AG09309 (cell line): ENCODE measurements at places on chromosomes 13 and 19.

- no peak for DNase-seq
Measured at GRCh38 chr19:55486043-55486970, 1.3 kb downstream of the NAT14 start.

DNA sequence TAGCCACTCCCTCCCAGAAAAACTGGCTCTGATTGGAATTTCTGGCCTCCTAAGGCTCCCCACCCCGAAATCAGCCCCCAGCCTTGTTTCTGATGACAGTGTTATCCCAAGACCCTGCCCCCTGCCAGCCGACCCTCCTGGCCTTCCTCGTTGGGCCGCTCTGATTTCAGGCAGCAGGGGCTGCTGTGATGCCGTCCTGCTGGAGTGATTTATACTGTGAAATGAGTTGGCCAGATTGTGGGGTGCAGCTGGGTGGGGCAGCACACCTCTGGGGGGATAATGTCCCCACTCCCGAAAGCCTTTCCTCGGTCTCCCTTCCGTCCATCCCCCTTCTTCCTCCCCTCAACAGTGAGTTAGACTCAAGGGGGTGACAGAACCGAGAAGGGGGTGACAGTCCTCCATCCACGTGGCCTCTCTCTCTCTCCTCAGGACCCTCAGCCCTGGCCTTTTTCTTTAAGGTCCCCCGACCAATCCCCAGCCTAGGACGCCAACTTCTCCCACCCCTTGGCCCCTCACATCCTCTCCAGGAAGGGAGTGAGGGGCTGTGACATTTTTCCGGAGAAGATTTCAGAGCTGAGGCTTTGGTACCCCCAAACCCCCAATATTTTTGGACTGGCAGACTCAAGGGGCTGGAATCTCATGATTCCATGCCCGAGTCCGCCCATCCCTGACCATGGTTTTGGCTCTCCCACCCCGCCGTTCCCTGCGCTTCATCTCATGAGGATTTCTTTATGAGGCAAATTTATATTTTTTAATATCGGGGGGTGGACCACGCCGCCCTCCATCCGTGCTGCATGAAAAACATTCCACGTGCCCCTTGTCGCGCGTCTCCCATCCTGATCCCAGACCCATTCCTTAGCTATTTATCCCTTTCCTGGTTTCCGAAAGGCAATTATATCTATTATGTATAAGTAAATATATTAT is 6.1 kb downstream of the FOSB start:
- no peak for DNase-seq

- DNase-seq = no peak
Measured at GRCh38 chr13:56558698-56559320, 581.9 kb upstream of the PRR20A start.

DNA sequence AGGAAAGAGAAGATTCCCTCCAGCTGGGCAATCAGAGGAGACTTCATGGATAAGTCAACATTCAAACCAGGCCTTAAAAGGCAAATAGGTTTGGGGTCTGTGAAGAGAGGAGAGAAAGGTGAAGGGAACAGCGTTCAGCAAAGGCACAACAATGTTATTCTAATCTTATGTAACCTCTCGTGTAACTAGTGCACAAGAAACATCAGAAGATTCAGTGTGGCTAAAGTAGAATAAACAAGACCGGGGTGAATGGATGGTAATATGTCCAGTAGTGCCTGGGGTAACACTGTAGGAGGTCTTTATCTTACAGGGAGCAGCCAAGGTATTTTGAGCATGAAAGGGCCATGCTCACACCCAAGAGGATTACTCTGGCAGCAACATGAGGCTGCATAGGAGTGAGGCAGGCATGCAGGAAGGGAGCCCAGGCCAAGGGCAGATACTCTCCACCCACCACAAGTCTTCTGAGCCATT is 24.1 kb downstream of the LHFPL6 start:
- no peak for DNase-seq

- no peak for DNase-seq
Measured at GRCh38 chr13:113403255-113404104, 39.5 kb upstream of the GRTP1 start.

DNA sequence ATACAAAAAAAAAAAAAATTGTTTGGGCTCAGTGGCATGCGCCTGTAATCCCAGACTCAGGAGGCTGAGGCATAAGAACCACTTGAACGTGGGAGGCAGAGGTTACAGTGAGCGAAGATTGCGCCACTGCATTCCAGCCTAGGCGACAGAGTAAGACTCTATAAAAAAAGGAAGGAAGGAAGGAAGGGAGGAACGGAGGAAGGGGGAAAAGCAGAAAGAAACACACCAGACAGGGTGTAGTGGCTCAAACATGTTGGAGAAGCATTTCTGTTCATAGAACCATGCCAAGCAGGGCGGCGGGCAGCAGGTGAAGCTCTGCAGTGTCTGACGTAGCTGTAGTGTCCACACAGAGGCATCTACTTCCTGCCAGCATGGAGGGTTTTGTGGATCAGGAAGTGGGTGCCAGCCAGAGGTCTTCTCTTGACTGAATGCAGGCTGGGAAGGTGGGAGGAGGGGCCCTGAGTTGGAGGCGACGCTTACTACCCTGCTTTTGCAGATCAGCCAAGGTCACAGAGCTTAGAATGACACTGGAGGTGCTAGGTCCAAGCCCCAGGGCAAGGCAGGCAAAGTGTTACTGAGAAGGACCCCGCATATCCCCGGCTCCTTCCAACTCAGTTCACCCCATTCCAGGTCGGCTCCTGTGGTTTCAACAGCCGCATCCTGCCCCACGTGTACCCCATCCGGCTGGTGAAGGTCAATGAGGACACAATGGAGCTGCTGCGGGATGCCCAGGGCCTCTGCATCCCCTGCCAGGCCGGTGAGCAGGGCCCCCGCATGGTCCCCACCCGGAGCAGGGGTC is 11.6 kb upstream of the PGLS start:
- DNase-seq = no peak

DNA sequence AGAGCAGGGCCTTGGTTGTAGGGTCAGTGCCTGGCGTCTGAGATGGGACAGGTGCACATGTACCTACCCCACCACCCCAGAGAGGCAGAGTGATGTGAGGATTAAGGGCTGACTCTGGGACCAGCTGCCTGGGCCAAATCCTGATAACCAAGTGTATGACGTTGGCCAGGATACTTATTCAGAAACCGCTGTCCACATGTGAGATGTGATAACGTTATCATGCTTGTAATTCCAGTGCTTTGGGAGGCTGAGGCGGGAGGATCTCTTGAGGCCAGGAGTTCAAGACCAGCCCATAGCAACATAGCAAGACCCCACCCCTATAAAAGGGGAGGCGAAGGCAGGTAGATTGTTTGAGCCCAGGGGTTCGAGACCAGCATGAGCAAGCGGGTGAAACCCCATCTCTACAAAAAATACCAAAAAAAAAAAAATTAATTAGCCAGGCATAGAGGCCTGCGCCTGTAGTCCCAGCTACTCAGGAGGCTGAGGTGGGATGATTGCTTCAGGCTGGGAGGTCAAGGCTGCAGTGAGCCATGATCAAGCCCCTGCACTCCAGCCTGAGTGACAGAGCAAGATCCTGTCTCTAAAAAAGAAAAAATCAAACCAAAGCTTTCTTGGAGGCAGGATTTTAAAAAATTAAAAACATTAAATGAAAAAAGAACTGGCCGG is 10.0 kb downstream of the ADGRE5 start:
- no peak for DNase-seq

DNA sequence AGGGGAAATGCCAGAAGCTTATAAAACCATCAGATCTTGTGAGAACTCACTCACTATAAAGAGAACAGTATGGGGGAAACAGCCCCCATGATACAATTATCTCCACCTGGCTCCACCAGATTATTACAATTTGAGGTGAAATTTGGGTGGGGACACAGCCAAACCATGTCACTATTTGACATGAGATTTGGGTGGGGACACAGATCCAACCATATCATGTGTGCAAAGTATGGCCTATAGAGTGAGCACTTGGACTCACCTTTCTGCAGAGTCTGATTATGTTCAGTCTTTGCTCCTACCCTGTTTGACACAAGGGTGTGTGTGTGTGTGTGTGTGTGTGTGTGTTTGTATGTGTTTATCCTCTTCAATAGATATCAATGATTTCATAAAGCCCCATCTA is 287.5 kb downstream of the ZNF536 start:
- no peak for DNase-seq

DNA sequence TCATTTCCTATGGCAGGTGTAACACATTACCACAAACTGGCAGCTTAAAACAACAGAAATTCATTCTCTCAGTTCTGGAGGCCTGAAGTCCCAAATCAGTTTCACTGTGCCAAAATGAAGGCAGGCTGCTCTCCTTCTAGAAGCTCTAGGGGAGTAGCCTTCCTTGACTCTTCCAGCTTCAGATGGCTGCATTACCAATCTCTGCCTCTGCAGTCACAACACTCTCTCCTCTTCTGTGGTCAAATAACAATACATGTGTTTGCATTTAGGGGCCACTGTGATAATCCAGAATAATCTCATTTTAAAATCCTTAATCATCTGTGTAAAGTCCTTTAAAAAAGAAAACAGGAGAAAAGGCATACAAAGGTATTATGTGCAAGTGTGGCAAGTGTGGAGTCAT is 7.8 kb downstream of the DIAPH3 start:
- DNase-seq = no peak

- DNase-seq = no peak
Measured at GRCh38 chr13:26660185-26660584, 100.4 kb downstream of the GPR12 start.

DNA sequence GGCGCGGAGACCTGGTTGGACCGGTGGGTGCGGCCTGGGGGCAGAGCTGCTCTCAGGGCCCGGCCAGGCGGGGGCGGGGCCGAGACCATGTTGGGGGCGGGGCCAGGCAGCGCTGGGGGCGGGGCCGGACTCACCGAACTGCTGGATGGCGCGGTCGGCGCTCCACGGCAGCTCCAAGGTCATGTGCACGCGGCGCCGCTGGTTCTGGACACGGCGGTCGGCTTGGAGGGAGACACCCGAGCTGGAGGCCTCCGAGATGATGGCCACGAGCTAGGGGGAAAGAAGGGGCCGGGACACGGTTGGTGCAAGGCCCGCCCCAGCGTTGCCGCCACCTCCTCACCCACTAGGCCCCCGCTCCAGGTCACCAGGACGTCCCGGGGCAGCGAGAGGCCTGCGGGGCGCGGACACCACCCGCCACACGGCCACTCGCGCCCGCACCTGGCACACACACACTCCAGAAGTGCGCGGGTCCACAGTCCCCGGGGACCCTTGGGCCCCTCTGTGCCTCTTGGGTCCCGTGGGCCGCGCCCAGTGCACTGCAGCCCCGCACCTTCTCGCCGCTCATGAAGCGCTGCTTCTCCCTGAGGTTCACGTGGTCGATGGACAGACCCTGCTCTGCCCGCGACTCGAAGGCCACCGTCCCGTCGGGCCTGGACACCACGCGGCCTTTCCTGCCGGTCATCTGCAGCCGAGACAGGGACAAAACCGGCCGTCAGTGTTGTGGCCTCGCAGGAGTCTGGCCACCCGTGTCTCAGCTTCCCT is 8.7 kb downstream of the GPX4 start:
- DNase-seq = no peak

DNA sequence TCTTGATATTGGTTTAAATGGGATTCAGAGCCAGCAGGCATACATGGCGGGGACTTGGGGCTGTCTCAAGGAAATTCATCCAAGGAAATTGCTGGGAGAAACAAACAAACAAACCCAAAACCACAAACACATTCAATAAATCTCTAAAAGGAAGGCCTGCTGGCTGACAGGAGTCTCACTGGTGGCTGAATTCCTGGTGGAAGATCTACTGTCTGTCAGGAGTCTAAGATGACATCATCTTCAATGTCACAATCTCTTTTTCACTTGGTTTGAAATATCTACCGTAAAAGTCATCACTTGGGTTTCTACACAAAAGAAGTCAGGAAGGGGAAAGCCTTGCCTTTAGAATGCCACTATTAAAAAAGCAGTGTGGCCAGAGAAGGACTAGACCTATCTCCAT is 87.9 kb downstream of the KLF5 start:
- DNase-seq = no peak

GRCh38 chr19:13255041-13255718 is 105.0 kb downstream of the IER2 start:
- no peak for DNase-seq

GRCh38 chr13:71481501-71481900 is 385.5 kb downstream of the DACH1 start:
- no peak for DNase-seq

DNA sequence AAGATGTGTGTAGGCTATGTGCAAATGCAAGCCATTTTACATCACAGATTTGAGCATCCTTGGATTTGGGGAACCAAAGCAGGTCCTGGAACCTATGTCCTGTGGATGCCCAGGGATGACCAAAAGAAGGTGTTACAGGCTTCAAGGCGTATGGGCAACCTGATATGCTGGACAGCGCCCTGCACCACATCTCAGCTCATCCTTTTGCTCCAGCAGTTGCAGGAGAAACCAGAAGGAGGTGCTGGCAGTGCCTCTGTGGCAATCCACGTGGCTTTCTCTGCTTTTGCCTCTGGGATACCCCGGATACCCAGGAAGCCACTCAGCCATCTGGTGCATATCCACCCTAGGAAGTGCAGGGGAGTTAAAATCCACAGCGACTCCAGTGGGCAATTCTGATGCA is 110.3 kb upstream of the VSTM2B start:
- DNase-seq = no peak

DNA sequence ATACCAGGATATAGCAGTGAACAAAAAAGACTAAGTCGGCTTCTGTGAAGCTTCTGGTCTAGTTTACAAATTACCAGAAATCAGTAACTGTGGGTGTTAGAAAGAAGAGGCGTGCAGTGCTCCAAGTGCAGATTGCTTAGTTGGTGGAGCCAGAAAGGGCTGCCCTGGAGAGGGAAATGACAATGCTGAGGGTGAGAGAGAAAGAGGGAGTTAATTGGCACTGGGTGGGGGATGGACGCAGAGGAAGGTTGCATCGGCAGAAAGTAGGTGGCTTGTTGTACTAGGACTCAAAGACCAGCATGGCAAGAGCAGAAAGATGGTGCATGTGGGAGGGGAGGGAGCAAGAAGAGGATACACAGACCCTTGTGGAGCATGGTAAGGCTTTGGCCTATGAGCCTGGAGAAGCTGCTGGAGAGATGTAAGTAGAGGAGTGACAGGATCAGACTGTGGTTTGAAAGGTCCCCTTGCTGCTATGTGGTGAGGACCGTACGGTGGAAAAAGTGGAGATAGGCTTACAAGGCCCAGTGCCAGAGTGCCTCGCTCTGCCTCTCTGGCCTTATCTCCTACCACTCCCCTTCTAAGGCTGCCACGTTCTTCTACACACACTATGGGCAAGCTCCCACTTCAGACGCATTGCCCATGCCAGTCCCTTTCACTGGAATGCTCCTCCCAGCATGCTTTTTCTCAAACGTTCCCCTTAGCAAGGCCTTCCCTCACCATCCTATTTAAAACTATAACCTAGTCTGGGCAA is 13.5 kb downstream of the SMG9 start:
- DNase-seq = no peak

- DNase-seq = no peak
Measured at GRCh38 chr13:26048741-26049140, 3.1 kb downstream of the SHISA2 start.

DNA sequence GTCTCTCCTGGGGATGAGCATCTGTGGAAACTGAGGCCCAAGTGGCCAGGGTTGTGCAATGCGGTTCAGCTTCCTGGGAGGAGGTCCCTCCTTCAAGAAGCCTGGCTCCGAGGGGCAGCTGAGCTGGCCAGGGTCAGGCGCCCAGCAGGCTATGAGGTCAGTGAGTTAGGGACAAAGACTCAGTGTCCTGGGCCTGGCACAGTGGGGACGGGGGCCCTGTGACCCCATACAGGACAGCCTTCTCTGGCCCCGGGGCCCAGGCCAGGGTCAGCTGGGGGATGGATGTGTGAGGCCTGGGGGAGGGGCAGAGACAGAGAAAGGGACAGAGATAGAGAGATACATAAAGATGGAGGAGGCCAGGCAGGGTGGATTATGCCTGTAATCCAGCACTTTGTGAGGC is 3.0 kb upstream of the IL12RB1 start:
- no peak for DNase-seq
